ENCODE measurements at places on chromosomes 6 and 20.

DNA sequence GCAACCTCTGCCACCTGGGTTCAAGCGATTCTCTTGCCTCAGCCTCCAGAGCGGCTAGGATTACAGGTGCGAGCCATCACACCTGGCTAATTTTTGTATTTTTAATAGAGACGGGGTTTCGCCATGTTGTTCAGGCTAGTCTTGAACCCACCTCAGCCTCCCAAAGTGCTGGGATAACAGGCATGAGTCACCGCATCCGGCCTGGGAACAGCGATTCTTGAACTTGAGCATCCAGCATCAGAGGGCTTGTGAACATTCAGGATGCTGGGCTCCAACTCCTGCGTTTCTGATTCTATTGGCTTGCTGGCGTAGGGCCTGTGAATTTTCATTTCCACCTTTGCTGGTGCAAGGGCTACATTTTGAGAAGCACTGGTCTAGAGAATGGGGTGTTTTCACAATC, 24.5 kb upstream of the PIM1 start:
- no peak for DNase-seq

DNA sequence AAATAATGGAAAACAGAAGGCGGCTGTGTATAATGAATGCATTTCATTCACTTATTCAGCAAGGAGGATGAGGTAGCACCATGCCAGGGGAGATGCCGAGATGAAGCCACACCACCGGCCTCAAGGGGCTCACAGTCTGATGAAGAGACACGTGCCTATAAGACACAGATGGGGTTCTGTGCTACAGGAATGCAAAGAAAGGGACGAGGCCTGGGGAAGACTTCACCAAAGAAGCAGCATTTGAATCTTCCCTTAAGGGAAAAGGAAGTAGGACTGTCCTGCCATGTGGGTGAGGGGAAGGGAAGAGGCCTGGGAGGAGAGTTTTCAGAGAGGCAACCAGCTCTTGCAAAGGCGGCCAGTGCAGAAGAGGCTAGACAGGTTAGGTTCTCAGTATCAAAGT, 98.9 kb downstream of the PSMG4 start:
- no peak for DNase-seq

DNA sequence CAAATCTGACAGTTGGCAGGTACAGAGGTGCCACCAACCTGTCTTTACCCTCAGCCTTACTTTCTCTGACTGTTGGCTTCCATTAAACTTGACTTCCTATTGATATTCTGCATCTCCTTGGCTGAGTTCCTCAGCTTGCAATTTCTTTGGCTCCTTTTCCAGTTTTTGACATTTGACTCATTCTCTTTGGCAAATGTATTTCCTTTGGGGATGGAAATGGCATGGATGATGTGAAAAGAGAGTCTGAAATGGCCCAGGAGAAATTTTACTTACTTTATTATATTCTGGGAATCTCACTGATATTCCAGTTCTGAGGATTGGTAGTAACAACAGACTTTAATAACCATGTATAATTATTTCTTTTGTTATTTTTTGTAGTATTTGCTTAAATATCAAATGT, 255.2 kb downstream of the CD109 start:
- DNase-seq = no peak

DNA sequence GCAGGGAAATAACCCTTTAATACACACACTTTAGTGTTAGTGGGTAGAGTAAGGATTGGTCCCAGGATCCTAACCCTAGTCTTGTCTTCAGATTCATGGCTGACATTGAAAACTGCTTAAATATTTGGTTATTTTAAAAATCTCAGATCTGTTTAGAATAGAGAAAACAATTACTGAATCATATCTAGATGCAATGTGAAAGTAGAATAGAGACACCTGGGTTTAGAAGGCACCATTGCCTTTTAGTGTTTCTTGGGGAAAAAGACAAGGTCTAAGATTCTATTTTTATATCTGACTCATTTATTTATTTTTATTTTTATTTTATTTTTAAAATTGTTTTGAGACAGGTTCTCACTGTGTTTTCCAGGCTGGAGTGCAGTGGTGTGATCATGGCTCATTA, 6.0 kb downstream of the DDX43 start:
- no peak for DNase-seq

- no peak for DNase-seq
Measured at GRCh38 chr6:67863346-67863745, 771.7 kb upstream of the ADGRB3 start.

DNA sequence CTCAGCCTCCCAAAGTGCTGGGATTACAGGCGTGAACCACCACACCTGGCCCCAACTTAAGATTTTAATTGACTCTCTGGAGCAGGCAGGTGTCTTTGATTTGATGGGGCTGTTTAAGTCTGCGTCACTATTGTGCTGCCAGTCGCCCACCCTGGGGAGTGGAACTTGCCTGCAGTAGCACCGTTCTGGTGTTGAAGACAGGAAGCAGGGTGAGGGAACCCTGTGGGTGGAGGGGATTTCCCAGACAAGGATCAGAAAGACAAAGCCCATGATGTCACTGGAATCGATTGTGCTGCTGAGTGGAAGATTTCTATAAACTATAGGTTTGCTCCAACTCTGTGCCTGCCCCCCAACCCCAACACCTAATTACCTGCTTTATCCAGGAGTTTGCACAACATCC, 11.0 kb downstream of the ALDH8A1 start:
- no peak for DNase-seq

DNA sequence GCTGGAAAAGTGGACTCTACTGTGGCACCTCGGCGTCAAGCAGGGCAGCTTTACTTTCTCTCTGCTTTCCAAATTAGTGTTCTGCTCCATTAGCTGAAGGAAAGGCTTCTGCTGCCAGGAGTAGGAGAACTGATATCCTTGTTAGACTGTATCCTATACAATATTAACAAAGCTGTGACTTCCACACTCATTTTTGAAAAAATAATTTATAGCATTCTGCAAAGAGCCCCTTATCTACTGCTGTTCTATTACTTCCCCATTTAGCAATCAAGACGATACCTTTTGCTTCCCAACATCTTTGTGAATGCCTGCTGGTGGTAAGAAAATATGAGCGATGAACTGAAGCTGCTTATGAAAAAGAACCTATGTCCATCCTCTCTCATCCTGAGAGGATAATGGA, 151.1 kb downstream of the UBE3D start:
- DNase-seq = no peak

- DNase-seq = no peak
Measured at GRCh38 chr6:1849691-1850090, 240.0 kb downstream of the FOXC1 start.

DNA sequence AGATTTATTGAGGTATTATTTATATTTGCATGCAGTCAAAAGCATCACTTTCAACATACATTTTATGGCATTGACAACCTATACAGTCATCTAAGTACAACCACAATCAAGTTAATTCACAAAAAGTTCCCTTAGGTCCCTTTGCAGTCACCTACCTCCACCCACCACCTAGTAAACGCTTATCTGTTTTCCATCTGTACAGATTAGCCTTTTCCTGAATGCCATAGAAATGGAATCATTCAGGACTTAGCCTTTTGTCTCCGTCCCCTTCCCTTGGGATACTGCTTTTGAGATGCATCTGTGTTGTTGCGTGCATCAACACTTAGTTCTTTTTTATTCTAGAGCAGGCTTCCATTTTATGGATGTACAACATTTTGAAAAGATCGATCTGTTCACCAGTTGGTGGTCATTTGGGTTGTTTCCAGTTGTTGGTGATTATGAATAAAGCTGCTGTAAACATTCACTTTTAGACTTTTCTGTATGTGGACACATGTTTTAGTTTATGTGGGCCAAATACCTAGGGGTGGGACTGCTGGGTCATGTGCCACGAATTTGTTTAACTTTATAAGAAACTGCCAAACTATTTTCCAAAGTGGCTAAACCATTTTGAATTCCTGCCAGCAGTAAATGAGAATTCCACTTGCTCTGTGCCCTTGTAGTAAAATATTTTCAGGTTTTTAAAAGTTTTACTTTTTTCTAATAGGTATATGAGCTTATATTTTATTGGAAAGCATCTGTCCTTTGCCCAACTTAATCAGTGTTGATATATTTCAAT, 17.6 kb upstream of the IFNGR1 start:
- no peak for DNase-seq

Data from retina (tissue), 1 donor.